ENCODE measurements at places on chromosomes 13 and 19.

- no peak for DNase-seq
These were observed 17.9 kb upstream of the POMP start for GRCh38 chr13:28640861-28641599.

GRCh38 chr13:52105841-52106240, 23.0 kb downstream of the NEK5 start:
- no peak for DNase-seq

- DNase-seq, result no peak
These were observed 2.9 kb downstream of the CILP2 start for GRCh38 chr19:19540715-19541515.

- DNase-seq, result peak; percentile 51
These were observed 62.1 kb downstream of the DGKH start for GRCh38 chr13:42110410-42111155.

GRCh38 chr19:982567-983170, 1.5 kb upstream of the WDR18 start:
- no peak for DNase-seq

GRCh38 chr13:98994080-98994479, 16.2 kb upstream of the DOCK9 start:
- no peak for DNase-seq

- DNase-seq, result no peak
These were observed at the start of gene LTBP4 for GRCh38 chr19:40601134-40601974. Gene LTBP4 (plus strand): TSS chr19:40601369. CDS start chr19:40601388, 19 bp downstream.

DNA sequence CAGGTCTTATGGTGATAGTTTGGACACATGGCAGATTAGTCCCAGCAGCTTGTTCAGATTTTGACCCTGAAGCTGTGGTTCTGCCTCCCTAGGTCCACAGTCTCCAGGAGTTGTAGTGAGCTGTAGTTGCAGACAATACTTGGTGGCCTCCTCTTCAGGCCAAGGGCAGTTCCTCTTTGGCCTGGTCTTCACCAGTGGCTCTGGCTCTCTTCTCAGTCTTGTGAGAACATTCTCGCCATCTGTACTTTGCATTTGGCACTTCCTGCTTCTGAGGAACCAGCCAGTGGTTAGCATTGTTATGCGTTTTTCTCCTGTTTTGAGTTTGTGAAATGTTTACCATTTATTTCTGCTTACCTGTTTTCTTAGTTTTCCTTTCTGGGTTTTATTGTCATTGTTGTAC, 40.7 kb downstream of the PCCA start:
- no peak for DNase-seq

GRCh38 chr13:91099877-91100276, 247.6 kb upstream of the MIR17HG start:
- DNase-seq, result no peak

DNA sequence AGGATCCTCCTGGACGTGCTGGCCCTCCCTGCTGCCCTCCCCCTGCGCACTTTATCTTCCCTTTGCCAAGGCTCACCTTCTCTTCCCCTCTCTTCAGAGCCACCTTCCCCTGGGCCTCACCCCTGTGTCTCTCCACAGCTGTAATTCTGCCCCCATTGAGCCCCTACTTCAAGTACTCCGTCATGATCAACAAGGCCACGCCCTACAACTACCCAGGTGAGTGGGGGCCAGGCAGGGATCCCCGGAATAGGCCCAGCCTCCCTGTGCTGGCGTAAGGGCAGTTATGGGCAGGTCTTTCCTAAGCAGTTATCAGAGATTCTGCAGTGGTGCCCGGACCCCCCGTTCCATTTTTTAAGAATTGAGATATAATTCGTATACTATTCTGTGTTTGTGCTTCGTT, 3.1 kb downstream of the NDUFA3 start:
- no peak for DNase-seq

- DNase-seq, result peak; percentile 75
These were observed 13.9 kb upstream of the CACNG6 start for GRCh38 chr19:53977429-53977990.

- no peak for DNase-seq
These were observed 764 bp downstream of the ZNF626 start for GRCh38 chr19:20660473-20661140.
